ENCODE measurements at places on chromosomes 4 and X.

DNA sequence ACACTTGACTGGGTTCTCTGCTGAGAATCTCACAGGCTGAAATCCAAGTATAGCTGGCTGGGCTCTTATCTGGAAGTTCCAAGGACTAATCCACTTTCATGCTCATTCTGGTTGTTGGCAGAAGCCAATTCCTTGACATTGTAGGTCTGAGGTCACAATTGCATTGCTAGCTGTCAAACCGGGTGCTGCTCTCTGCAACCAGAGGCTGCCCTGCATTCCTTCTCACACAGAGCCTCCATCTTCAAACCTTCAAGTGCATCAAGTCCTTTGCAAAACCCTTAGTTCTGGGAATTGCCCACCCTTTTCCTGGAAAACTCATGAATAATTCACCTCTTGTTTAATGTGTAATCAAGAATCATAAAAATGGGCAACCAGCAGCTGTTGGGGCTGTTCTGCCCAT lies 404.2 kb downstream of the KCNIP4 start:
- DNase-seq, result no peak

- DNase-seq, result no peak
These were observed 101.1 kb upstream of the CYLC1 start for GRCh38 chrX:83759872-83760271.

DNA sequence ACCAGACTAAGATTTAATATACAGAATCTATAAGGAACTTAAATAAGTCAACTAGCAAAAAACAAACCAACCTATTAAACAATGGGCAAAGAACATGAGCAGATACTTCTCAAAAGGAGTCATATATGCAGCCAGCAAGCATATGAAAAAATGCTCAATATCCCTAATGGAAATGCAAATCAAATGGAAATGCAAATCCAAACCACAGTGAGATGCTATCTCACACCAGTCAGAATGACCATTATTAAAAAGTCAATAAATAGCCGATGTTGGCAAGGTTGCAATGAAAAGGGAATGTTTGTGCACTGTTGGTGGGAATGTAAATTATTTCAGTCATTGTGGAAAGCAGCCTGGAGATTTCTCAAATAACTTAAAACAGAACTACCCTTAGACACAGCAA lies 97.0 kb upstream of the SLC6A14 start:
- no peak for DNase-seq

GRCh38 chr4:184437565-184438265 lies 36.6 kb downstream of the IRF2 start:
- no peak for DNase-seq
